ENCODE measurements at places on chromosomes 2 and 18. TPM values are rescaled to one million over a fixed set of nuclear protein-coding genes. Genes with fewer than 3 reads are reported as not detected.

DNA sequence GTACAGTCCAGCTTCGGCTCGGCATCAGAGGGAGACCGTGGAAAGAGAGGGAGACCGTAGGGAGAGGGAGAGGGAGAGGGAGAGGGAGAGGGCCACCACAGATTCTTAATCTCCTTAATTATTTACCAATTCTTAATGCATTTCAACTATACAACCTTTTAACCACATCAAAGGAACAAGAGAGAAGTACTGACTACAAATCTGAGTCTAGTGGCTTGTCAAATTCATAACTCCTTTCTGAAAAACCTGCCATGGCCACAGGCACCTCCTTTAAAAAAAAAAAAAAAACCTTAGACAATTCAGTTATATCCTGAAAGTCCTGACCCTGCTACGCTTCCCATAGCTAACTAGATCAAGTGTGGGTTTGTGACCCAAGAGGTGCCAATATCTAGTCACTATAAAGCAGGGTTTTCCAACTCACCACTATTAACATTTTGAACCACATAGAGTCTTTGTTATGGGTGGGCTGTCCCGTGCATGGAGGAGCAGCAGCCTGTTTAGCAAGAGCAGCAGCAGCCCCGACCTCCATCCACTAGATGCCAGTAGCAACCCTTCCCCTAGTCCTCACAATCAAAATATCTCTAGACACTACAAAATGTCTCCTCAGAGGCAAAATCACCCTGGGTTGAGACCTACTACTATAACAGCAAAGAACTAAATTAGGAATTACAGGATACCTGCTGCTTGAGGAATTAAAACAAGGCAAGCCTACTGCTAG lies 6.8 kb downstream of the ESCO1 start:
- no peak overlapping the region for H3K27ac ChIP-seq

- peaks cover 4% of the 10 kb centered on the region for H3K36me3 ChIP-seq
- H3K4me1 ChIP-seq, result peaks cover 30% of the 10 kb centered on the region
- no peak for DNase-seq
- peak overlapping the region; percentile 69 for H3K27ac ChIP-seq
- no peaks in the 10 kb centered on the region for H3K27me3 ChIP-seq
- peak overlapping the region; percentile 1 for H3K4me3 ChIP-seq
Measured at GRCh38 chr2:241730671-241731293, 3.6 kb upstream of the D2HGDH start.

DNA sequence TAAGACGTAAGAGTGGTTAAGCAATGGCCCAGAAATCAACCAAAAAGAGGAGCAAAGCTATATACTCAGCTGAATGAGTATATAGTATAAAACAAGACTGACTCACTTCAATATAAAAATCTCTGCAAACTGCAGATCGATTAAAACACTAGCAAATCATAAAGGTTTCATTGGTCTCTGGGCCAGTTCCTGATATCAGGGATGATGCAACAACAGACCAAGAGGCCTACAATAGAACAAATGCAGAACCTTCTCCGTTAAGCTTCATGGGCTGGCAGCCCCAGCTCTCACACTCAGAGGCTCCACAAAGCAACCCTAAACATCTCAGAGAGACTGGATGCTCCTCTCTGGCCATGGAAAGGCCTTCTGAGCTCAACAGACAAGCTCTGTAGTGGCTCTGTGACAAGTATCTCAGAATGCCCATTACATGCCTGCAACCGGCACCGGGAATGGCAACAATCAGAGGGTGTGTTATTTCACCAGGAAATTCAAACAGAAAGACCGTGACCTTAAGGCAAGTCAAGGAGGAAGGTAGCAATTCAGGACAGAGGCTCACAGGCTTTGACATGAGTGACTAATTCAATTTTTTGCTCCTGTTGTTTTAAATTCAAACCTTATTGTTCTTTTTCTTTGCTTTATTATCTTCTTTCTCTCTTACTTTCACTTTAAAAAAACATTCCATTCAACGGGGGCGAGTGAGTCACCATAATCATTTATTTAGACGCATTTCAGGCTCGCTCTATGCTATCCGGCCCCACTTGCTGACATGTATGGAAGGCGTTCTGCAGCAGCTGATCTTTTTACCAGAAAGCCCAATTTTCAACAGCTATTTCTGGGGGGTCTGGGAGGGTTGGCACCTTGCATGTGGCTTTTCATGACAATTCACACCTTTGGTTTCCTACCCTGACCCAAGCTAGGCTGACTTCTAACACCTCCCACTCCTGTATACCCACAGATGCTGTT lies 15.1 kb downstream of the CYRIA start:
- H3K27me3 ChIP-seq, result no peaks in the 10 kb centered on the region
- no peak for DNase-seq
- H3K36me3 ChIP-seq, result no peaks in the 10 kb centered on the region

GRCh38 chr18:31990823-31991222 lies 27.8 kb upstream of the RNF125 start:
- no peak for DNase-seq
- H3K4me1 ChIP-seq, result peaks cover 2% of the 10 kb centered on the region

DNA sequence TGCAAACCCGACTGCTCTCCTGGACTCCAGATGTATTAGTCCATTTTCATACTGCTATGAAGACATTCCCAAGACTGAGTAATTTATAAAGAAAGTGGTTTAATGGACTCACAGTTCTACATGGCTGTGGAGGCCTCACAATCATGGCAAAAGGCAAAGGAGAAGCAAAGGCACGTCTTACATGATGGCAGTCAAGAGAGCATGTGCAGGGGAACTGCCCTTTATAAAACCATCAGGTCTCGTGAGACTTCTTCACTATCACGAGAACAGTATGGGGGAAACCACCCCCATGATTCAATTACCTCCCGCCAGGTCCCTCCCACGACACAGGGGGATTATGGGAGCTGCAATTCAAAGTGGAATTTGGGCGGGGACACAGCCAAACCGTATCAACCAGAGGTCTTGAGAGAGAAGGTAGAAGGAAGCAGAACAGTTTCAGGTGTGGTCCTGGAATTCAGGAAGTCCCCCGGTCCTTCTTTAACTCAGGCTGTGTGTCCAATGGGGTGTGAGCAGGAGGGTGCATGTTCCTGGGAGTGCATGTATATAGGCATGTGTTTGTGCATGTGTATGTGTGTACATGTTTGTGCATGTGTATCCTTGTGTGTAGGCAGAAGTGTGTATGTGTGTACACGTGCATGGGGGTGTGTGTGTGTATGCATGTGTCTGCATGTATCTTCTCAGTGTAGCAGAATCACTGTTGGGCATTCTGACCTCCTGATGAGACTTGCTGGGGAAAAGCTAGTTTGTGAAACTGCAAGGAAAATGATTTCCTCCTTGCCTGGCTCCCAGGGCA lies 46.2 kb downstream of the GREB1 start:
- no peak for DNase-seq
- H3K4me1 ChIP-seq, result peaks cover 18% of the 10 kb centered on the region
- no peaks in the 10 kb centered on the region for H3K36me3 ChIP-seq
- H3K27ac ChIP-seq, result no peak overlapping the region
- peaks cover 2% of the 10 kb centered on the region for H3K27me3 ChIP-seq

DNA sequence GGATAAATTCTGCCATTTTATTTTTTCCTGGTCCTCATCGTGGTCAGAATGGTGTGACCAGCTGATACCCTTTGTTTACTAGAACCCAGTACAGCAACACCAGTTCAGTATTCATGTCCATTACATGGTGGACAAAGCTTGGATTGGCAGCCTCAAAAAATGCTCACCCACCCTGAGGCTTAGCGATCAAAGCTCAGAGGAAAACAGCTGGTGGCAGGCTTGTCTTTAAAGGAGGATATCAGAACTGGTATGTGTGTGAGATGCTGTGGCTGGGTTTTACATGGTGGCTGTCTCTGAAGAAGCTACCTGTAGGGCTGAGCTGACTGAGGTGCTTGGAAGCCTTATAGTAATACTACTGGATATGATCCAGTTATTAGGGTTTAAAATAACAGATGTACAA lies 471.1 kb upstream of the MEX3C start:
- H3K27ac ChIP-seq, result no peak overlapping the region
- H3K4me3 ChIP-seq, result no peak overlapping the region
- peaks cover 2% of the 10 kb centered on the region for H3K4me1 ChIP-seq
- H3K27me3 ChIP-seq, result no peaks in the 10 kb centered on the region
- no peaks in the 10 kb centered on the region for H3K36me3 ChIP-seq

- no peak overlapping the region for H3K27ac ChIP-seq
- H3K27me3 ChIP-seq, result peaks cover 10% of the 10 kb centered on the region
- no peak overlapping the region for H3K4me3 ChIP-seq
Measured at GRCh38 chr18:49966090-49966489, 152.8 kb upstream of the ACAA2 start.

DNA sequence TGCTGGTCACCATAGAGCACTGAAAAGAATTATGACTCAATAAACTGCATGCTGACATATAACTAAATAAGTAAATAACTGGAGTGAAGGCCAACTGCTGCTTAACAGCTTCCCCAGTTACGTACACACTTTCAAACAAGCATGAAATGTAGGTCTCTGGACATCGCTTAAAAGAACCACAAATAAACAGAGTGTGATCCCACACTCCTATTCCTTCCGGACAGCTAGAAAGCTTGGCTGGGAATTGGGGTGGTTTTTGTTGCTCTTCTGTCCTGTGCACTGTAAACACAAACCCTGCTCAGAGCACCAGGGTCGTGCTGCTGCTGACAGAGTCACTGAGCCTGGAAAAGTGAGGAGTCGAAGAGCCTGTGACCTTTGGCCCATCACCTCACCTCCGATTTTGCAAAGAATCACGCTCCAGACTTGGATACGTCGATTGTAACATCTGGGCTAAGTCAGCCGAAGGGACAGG lies 162.7 kb upstream of the NT5C1B start:
- H3K4me1 ChIP-seq, result no peaks in the 10 kb centered on the region
- no peaks in the 10 kb centered on the region for H3K36me3 ChIP-seq
- H3K4me3 ChIP-seq, result no peak overlapping the region
- no peak overlapping the region for H3K27ac ChIP-seq
- no peak for DNase-seq

DNA sequence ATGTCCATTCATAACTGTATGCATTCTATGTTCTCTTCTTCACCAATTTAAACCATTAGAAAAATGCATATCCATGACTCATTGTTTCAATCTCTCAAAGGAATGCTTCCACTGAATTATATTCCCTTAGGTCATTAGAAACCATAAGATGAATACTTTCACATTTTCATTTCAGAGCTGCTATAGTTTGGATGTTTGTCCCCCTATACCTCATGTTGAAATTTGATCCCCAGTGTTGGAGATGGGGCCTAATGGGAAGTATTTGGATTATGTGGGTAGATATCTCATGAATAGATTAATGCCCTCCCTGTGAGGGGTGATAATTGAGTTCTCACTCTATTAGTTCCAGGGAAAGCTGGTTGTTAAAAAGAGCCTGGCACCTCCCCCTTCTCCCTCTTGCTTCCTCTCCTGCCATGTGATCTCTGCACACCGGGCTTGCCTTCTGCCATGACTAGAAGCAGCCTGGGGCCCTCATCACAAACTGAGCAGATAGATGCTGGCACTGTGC lies 35.7 kb downstream of the THUMPD2 start:
- no peak overlapping the region for H3K4me3 ChIP-seq
- H3K27me3 ChIP-seq, result no peaks in the 10 kb centered on the region
- peaks cover 8% of the 10 kb centered on the region for H3K4me1 ChIP-seq
- no peak overlapping the region for H3K27ac ChIP-seq
- H3K36me3 ChIP-seq, result peaks cover 56% of the 10 kb centered on the region

Gene GBX2
- total RNA-seq, result not detected

Gene WDR12
- 167 TPM for total RNA-seq

Gene LINC00305
- total RNA-seq, result not detected

Gene MALL
- total RNA-seq, result 1.2 TPM

Measured in activated CD4-positive, alpha-beta T cell treated with anti-CD3 and anti-CD28 coated beads, Interleukin-2, amount 10 ng/mL, durations not matched to agents 24 days and 14 days (primary cell).